Activated CD4-positive, CD25-positive, alpha-beta regulatory T cell treated with anti-CD3 and anti-CD28 coated beads, Interleukin-2, amount 50 U/mL, for 24 hours (primary cell): ENCODE measurements at places on chromosomes 13 and 19.

DNA sequence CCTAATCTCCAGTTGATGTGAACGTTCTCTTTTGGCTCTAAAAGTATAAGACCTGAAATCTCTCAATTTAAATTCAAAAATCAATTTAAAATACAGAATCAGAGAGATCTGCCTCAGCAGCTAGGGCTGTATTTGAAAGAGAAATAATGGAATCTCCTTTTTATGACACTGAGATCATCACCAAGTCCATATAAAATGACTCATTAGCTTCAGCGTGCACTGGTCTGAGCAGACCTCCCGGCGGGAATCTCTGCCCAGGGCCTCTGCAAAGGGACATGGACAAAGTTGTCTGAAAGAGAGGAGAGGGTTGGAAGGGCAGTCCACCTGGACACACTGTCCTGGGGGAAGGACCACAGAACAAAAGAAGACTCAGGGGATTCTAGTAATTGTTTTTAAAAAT lies 855.6 kb downstream of the EFNB2 start:
- no peak for ATAC-seq

GRCh38 chr13:46355901-46356590 lies 31.0 kb downstream of the RUBCNL start:
- ATAC-seq, result no peak

- no peak for ATAC-seq
Measured at GRCh38 chr13:19567820-19568534, 6.6 kb upstream of the TPTE2 start.

DNA sequence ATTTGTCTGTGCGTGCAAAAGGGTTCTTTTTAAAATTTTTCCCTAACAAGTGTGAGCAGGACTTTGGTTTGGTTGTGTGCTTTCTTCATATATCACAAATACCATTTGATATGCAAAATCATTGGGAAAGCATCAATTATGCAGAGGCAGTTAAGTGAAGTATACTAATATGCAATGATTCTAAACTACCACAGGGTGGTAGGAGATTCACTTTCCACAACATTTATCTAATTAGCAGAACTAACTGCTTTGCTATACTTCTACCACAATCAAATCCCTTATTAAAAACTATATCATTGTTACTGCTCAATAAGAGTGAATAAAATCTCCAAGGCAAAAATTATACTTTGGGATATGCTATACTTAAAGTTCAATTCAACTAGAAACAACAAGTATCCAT lies 2738.9 kb upstream of the PCDH20 start:
- ATAC-seq, result no peak

GRCh38 chr19:30712431-30713337 lies 340.5 kb downstream of the ZNF536 start:
- no peak for ATAC-seq
